RKO (cell line): ENCODE measurements at places on chromosomes 16 and 17.
A peak's percentile ranks its signal among the peaks of the same experiment; 100 is the strongest.

DNA sequence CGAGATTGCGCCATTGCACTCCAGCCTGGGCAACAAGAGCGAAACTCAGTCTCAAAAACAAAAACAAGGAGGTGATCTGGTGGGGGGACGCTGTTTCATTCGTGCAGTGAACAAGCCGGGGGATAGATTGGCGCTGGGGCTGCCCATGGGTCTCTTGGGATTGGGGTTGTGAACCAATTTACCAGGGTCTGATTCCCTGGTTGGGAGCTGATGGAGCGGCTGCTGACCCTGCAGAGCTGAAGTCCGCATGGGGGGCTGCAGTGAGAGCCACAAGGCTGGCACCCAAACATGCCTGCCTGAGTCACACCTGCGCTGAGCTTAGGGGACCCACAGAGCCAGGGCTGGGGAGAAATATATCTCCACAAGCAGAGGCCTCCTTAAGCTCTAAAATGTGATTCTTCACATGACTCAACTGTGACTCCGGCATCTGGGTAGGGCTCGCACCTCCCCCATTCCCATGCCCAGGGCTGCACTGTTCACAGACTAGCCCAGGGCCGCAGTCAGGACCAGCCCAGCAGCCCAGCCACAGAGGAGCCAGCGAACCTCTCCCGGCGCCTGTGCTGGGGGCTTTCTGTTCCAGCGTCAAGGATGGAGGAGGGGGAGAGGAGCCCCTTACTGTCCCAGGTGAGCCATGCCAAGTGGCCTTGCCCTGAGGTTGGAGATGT lies 5.0 kb downstream of the TSPAN10 start:
- DNase-seq, result peak; percentile 50

DNA sequence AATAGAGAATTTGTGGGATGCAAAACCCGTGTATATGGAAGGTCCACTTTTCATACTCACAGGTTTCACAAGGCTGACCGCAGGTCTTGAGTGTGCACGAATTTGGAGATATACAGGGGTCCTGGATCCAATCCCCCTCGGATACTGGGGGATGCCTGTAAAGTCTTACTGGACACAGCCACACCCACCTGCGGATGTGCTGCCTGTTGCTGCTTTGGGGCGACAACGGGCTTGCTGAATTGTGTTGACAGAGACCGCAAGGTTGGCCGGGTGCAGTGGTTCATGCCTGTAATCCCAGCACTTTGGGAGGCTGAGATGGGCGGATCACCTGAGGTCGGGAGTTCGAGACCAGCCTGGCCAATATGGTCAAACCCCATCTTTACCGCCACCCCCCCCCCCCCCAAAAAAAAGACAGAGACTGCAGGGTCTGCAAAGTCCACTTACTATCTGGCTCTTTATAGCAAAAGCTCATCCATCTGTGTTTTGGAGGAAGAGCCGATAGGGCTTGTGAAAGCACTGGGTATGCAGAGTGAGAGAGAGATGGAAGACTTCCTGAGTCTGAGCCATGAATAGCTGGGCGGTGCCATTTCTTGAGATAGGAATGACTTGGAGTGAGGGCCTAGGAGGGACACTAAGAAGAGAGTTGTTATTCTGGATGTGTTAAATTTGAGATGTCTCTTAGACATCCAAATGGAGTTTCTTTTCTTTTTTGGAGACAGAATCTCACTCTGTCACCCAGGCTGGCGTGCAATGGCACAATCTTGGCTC lies 6.4 kb upstream of the COG1 start:
- no peak for DNase-seq

GRCh38 chr17:27299384-27300049 lies 5.6 kb downstream of the WSB1 start:
- no peak for DNase-seq

DNA sequence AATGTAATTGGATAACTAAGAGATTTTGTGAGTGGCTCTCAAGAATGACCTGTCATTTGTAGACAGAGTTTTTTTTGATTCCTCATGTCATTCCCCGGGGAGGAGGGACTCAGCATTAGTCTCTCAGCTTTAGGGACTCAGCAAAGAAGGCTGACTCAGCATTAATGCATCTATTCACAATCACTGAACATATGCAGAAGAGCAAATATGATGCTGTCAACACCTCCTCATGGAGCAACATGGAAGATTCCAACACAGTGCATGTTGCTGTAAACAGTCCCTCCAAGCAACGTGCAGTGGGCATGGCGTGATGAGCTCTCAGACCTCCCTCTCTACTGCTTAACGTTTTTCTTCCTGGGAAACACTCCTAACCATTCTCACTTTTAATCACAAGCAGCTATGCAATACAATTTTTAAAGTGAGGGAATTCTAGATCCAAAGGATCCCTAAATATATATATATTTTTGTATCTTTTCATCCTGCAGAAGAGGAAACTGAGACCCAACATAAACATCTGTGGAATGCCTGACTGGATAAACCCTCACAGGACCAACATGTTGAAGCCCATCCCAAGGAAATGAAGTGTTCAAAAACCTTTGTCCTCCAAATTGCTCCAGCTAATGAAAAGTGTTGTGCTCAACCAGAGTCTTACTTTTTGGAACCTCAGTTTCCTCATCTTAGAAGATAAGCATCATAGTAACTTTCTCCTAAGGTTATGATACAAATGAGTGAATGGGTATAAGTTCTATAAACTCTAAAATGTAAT lies 38.9 kb downstream of the TMEM100 start:
- no peak for DNase-seq

DNA sequence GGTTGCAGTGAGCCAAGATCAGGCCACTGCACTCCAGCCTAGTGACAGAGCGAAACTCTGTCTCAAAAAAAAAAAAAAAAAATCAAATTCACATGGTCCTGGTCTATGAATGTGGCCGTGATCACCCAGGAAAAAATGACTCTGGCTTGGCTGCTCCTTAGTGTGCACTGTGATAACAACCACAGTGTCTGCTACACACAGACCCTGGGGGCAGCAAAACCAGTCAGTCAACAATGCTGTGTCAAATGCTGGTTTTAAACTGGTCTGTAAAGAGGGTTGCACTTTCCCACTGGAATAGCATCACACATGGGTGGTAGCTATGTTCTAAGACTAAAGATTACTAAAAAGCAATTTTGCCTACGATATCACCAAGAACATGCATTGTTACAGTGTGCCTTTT lies 71.0 kb downstream of the ARHGAP17 start:
- no peak for DNase-seq

GRCh38 chr17:17146786-17147406 lies 59.2 kb downstream of the PLD6 start:
- peak; percentile 15 for DNase-seq

- peak; percentile 70 for DNase-seq
These were observed 10.0 kb upstream of the SLC4A1 start for GRCh38 chr17:44277976-44278375.
